ENCODE measurements at places on chromosomes 2 and 18. TPM values are rescaled to one million over a fixed set of nuclear protein-coding genes. Genes with fewer than 3 reads are reported as not detected.

Gene HOXD13
- total RNA-seq, result not detected

Gene PHOSPHO2
- total RNA-seq, result 6.3 TPM

GRCh38 chr2:178128836-178129630, 16.8 kb downstream of the RBM45 start:
- no peak for DNase-seq

DNA sequence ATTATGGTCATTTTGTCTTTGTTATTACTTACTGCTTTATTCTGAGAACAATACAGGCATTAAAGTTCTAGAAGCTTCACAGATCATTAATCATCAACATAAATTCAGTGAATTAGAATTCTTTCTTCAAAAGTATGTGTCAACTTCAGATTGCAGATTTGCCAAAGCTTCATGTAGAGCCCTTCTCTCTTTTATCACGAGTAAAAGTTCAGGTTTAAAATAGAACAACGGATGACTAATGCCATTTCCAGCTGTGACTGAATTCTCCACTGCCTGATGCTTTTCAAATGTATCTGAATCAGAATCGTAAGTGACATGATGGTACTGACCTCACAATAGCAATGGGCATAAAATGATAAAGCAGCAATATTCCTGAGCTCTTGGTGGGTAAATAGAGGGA, 116.0 kb downstream of the ABCA12 start:
- DNase-seq, result no peak

Gene SPDYA
- total RNA-seq, result 2.1 TPM

Gene HOXD1
- not detected for total RNA-seq

DNA sequence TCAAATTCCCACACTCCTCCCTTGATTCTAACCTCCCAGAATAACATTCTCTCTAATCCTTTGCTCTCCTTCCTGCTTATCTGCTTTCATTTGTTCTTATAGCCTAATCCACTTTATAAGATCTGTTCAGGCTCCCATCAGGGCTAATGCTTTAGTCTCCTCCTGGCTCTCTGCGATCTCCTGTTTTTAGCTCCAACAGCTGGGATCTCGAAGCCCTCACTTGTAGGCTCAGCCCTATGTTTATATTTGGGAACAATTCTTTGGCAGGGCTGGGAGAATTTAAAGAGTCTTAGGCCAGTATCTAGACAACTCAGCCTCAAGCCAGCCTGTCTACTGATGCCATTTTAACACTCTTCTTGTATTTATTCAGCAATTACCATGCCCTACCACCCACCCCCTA, 27.2 kb upstream of the RAPH1 start:
- no peak for DNase-seq

GRCh38 chr2:148048475-148049221, 27.8 kb downstream of the MBD5 start:
- DNase-seq, result no peak

GRCh38 chr18:46373791-46374190, 269.6 kb downstream of the HAUS1 start:
- DNase-seq, result no peak

GRCh38 chr2:8663997-8664396, 17.9 kb upstream of the ID2 start:
- no peak for DNase-seq

Gene ANKRD53
- total RNA-seq, result 0.71 TPM

All from activated B cell treated with CpG ODN at 0.5 μM for 24 hours (primary cell).